Fibroblast of pulmonary artery (primary cell): ENCODE measurements at places on chromosomes 6 and 20.

- peak; percentile 70 for DNase-seq
These were observed 27.1 kb downstream of the CD83 start for GRCh38 chr6:14144678-14145113.

GRCh38 chr6:12232821-12233220, 57.3 kb upstream of the EDN1 start:
- no peak for DNase-seq

DNA sequence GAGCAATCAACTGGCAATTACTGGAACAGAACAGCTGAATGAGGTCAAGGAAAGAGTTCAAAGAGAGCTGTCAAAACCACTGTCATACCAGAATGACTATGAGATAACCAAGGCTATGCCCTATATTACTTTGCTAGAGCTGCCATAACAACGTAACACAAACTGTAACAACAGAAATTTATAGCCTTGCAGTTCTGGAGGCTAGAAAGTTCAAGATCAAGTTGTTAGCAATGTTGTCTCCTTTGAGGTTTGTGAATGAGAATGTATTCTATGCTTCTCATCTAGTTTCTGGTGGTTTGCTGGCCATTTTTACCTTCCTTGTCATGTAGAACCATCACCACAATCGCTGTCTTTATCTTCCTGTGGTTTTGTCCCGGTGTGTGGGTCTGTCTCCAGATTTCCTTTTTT, 1323.0 kb upstream of the GJE1 start:
- peak; percentile 8 for DNase-seq

DNA sequence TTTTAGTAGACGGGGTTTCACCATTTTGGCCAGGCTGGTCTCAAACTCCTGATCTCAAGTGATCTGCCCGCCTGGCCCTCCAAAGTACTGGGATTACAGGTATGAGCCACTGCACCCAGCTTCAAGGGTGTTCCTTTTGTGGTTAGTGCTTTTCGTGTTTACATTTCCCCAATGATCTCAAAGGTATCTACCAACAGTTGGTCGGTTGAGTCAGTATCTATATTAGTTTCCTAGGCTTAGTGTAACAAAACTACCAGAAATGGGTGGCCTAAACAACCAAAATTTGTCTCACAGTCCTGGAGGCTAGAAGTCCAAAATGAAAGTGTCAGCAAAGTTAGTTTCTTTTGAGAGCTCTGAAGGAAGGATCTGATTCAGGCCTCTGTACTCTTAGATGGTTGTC, 30.1 kb downstream of the CASP8AP2 start:
- DNase-seq = no peak

DNA sequence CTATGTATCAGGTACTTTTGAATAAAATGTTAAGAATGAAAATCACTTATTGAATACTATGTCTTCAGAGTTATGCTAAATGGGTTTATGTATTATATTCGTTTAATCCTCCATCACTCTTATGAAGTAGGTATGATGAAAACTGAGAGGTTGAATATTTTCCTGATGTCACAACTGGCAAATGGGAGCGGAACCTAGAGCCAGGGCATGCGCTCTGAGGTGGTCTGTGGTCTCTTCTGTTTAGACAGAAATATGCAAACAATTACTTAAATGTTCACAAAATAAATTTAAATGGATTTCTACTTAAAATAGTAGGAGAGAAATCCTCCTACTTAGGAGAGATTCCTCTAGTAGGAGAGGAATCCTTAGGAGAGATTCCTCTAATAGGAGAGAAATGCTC, 21.3 kb upstream of the UTRN start:
- DNase-seq = no peak
